ENCODE measurements at places on chromosomes 1 and 21.

DNA sequence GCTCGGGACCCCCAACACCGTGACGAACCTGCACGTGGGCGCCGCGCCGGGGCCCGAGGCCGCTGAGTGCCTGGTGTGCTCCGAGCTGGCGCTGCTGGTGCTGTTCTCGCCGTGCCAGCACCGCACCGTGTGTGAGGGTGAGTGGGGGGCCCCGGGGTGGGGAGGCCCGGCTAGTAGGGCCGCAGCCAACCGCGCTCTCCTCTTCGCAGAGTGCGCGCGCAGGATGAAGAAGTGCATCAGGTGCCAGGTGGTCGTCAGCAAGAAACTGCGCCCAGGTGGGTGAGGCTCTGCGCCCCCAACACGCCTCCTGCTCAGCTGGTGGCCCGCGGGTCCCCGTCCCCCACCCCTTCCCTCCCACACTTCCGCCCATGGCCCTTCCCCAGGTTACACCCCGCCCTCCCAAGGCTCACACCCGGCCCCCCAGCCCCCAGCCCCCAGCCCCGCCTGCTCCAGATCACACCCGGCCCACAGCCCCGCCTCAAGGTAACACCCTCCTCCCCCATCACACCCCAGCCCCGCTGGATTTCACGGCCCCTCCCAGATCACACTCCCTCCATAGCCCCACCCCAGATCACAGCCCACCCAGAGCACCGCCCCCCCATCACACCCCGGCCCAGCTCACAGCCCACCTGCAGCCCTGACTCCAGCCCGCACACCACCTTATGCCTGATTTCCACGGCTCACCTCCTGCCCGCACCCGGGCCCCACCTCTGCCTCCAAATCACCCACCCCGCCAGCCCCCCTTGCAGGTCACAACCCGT, 2.4 kb upstream of the MMP23B start:
- no peak for DNase-seq

- no peak for DNase-seq
Measured at GRCh38 chr1:50976111-50976889, 6.3 kb downstream of the CDKN2C start.

- DNase-seq, result no peak
Measured at GRCh38 chr1:116933606-116934515, 24.1 kb downstream of the PTGFRN start.

GRCh38 chr1:181794332-181794731, 267.2 kb downstream of the ZNF648 start:
- DNase-seq, result no peak

DNA sequence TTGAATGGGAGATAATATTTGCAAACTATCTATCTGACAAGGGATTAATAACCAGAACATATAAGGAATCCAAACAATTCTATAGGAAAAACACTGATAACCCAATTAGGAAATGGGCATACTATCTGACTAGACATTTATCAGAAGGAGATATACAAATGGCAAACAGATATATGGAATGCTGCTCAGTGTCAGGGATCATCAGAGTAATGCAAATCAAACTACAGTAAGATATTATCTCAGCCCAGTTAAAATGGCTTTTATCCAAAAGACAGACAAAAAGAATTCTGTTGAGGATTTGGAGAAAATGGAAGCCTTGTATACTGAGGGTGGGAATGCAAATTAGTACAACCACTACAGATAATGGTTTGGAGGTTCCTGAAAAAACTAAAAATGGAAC, 758.0 kb upstream of the B3GALT2 start:
- no peak for DNase-seq

- no peak for DNase-seq
Measured at GRCh38 chr1:159993911-159994310, 37.9 kb downstream of the PIGM start.

- no peak for DNase-seq
Measured at GRCh38 chr1:30968220-30968971, 59.8 kb upstream of the SDC3 start.

- DNase-seq, result peak; percentile 77
Measured at GRCh38 chr1:239386453-239387303, at the start of gene CHRM3. TSS of gene CHRM3 (plus strand) at chr1:239386568. CDS start at chr1:239907452, 520,884 bp downstream.

GRCh38 chr1:60950224-60951063, 131.9 kb upstream of the NFIA start:
- no peak for DNase-seq

DNA sequence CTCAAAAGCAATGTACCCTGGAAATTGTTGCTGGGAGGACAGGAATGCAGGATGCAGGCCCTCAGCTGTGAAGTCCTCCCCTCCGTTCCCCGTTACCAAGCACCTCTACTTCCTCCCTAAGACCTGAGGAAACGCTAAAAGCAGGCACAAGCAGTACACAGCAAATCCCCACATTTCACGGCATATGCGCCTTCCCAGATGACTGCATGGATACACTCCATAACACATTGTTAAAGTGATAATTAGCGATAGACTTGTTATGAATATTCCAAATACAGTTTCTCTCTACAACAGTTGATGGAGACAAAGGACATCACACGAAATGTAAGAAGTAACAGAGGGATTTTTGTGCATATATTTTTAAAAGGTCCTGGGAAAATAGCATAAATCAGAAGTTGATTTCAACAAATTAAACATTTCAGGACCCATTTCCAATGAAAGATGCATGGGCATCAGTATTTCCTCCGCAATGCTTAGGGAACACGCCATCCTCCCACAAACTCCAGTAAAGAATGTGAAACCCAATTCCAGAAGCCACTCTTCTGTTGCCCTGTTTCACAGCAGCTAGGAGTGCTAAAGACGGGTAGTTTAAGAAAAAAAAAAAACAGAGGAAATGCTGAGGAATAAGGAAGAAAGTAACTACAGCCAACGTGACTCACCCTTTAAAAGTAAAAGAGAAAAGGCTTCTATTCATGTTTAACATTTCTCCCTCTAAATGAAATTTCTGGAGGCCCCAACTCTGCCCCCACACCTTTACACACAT, 75.5 kb downstream of the HIVEP3 start:
- DNase-seq, result peak; percentile 30

DNA sequence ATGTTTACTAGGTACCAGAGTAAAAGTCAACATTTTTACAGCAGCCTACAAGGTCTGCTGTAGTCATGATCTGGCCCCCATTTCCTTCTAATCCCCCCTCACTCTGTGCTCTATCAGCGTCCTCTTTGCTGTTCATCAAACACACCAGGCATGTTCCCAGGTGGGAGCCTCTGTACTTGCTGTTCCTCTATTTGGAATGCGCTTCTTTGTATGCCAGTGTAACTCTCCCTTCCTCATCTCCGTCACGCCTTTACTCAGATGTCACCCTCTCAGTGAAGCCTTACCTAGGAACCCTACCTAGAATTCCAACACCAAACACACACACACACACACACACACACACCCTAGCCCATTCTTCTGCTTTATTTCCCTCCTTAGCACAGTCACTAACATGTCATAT, 21.0 kb downstream of the TP53BP2 start:
- DNase-seq, result no peak

Data from kidney tubule cell (primary cell).